ENCODE measurements at places on chromosomes 7 and 10. TPM values are rescaled to one million over a fixed set of nuclear protein-coding genes. Genes with fewer than 3 reads are reported as not detected.

The DBF4 gene
- 21.2 TPM for polyA plus RNA-seq

The TFR2 gene
- polyA plus RNA-seq = 1.3 TPM

DNA sequence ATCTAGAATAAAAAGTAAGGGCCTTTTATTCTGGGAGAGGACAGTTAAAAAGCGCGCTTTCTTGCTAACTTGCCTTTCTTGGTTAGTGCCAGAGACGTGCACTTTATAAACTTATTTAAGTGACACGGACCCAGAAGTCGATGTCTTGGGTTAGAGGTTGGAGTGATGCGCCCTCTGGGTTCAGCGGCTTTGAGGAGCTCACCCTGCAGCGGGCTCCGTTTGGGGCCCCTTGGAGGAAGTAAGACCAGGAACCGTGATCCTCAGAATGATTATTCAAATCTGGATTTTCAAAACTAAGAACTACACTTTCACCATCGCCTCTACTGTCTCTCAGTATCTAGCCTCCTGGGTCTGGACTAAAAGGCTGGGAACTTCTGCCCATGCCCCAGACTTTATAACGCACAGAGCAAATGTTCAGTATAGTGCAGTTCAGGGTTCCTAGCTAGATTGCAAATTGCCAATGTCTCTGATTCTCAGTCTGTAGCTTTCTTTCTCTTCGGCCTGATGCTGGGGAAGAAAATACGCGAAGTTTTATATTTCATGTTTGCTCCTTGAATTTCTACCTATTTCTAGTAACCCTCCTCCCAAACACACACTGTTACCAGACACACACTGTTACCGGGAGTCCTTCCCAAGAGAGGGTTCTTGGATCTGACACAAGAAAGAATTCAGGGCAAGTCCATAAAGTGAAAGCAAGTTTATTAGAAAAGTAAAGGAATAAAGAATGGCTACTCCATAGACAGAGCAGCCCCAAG is 18.6 kb upstream of the SMO start:
- H3K36me3 ChIP-seq = peaks cover 6% of the 10 kb centered on the region
- peak overlapping the region; percentile 46 for H3K4me3 ChIP-seq
- H3K27me3 ChIP-seq = no peaks in the 10 kb centered on the region
- DNase-seq = no peak

- no peaks in the 10 kb centered on the region for H3K4me1 ChIP-seq
- no peaks in the 10 kb centered on the region for H3K27me3 ChIP-seq
- H3K4me3 ChIP-seq = no peak overlapping the region
- no peaks in the 10 kb centered on the region for H3K36me3 ChIP-seq
- no peak overlapping the region for H3K27ac ChIP-seq
- DNase-seq = no peak
Observed at GRCh38 chr10:96345222-96345621, 13.6 kb downstream of the OPALIN start.

DNA sequence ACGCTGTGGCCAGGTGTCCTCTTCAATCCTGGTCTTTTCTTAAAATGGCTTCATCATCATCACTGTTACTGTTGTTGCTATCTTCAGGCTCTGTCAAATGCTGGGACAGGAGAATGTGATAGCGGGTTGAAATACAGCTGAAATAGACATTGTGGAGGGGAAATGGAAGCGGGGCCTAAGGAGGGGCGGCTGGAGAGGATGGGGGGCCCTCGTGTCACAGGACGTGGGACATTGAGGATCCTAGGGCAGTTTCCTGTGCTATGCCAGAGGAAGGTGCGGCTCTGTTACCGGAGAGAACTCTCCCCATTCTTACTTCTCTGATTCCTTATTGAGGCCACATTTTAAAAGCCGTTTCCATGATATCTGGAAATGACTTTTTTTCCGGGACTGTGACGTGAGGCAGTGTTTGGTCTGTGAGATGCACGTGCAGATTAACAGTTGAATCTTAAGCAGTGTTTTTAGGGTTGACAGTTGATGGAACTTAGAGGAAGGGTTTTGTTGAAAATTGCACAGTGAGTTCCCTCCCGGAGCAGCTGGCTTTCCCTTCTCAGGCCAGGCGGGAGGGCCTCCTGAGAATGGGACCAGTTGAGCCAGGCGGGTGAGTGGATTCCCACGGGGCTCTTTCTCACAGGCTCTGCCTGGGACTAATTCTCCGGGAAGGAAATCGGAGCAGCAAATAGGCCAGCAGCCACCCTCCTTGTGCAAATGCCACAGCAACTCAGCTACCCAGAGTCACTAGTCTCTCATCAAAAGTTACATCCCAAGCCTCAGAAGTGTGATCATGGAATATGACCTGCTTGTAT is 125.2 kb downstream of the TACC2 start:
- H3K4me3 ChIP-seq = no peak overlapping the region
- no peaks in the 10 kb centered on the region for H3K27me3 ChIP-seq
- no peak for DNase-seq
- H3K36me3 ChIP-seq = no peaks in the 10 kb centered on the region

GRCh38 chr10:62244785-62245467 is 23.7 kb downstream of the RTKN2 start:
- peaks cover 6% of the 10 kb centered on the region for H3K4me1 ChIP-seq
- DNase-seq = peak; percentile 66
- H3K4me3 ChIP-seq = no peak overlapping the region
- no peaks in the 10 kb centered on the region for H3K36me3 ChIP-seq
- H3K27ac ChIP-seq = no peak overlapping the region

- H3K36me3 ChIP-seq = no peaks in the 10 kb centered on the region
- H3K27me3 ChIP-seq = no peaks in the 10 kb centered on the region
- no peak overlapping the region for H3K27ac ChIP-seq
Observed at GRCh38 chr10:78385599-78385998, 351.9 kb downstream of the RPS24 start.

- DNase-seq = no peak
- peak overlapping the region; percentile 55 for H3K4me3 ChIP-seq
- peak overlapping the region; percentile 60 for H3K27ac ChIP-seq
Observed at GRCh38 chr7:95433952-95434556, 774 bp downstream of the PON2 start.

The DNAJB12 gene
- 17.6 TPM for polyA plus RNA-seq

DNA sequence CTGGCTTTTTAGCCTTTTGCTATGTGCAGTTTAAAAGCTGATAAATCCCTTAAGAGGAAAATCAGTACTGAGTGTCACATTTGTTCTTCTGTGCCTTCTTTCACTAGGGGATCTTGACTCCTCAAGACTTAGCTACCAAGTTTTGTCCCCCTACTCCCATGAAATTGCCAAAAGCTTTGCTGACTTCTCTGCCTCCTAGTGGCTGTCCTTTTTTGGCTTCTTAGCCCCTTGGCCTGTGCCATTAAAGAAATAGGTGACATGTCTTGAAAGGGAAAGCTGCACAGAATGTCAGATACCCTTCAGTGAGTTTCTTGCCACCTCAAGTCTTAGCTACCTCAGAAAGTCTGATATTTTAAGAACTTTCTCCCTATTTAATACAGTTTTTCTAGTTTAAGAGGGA is 10.5 kb downstream of the MKLN1 start:
- no peak overlapping the region for H3K4me3 ChIP-seq
- no peak overlapping the region for H3K27ac ChIP-seq
- H3K4me1 ChIP-seq = peaks cover 7% of the 10 kb centered on the region
- no peaks in the 10 kb centered on the region for H3K27me3 ChIP-seq
- no peak for DNase-seq

GRCh38 chr10:131155218-131155875 is 156.2 kb downstream of the TCERG1L start:
- no peaks in the 10 kb centered on the region for H3K27me3 ChIP-seq
- DNase-seq = no peak
- H3K4me1 ChIP-seq = no peaks in the 10 kb centered on the region
- no peak overlapping the region for H3K27ac ChIP-seq
- no peak overlapping the region for H3K4me3 ChIP-seq
- H3K36me3 ChIP-seq = no peaks in the 10 kb centered on the region

The ANXA8L1 gene
- not detected for polyA plus RNA-seq

The GRID1 gene
- polyA plus RNA-seq = not detected

GRCh38 chr7:105738133-105738532 is 138.3 kb downstream of the ATXN7L1 start:
- no peak for DNase-seq
- H3K36me3 ChIP-seq = no peaks in the 10 kb centered on the region
- H3K27ac ChIP-seq = no peak overlapping the region
- H3K4me3 ChIP-seq = no peak overlapping the region

GRCh38 chr10:51915031-51915542 is 215.7 kb upstream of the CSTF2T start:
- no peak overlapping the region for H3K4me3 ChIP-seq
- no peaks in the 10 kb centered on the region for H3K27me3 ChIP-seq
- no peaks in the 10 kb centered on the region for H3K36me3 ChIP-seq
- H3K4me1 ChIP-seq = no peaks in the 10 kb centered on the region
- DNase-seq = no peak

GRCh38 chr7:107961405-107961804 is 41.6 kb downstream of the LAMB1 start:
- H3K4me3 ChIP-seq = no peak overlapping the region
- H3K36me3 ChIP-seq = no peaks in the 10 kb centered on the region
- DNase-seq = no peak
- H3K27me3 ChIP-seq = no peaks in the 10 kb centered on the region
- H3K27ac ChIP-seq = no peak overlapping the region

DNA sequence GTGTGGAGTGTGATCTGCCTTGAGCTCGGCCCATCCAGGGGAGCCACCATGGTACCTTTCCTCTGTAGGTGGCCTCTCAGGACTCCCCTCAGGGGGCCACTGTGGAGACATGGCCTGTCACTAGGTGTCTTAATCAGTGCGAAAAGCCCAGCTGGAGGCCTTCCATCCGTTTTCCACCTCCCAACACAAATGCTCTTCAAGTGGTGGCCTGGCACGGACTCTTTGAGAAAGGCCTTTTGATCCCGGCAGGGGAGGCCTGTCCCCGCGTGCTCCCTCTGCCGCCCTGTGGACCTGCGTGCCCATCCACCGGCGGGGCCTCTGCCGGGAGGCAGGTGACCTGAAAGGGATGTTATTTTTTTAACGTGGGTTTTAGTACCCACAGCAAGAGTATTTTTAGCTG is 149.5 kb downstream of the RGS10 start:
- no peaks in the 10 kb centered on the region for H3K27me3 ChIP-seq
- H3K4me1 ChIP-seq = no peaks in the 10 kb centered on the region
- peaks cover 14% of the 10 kb centered on the region for H3K36me3 ChIP-seq

The TAS2R4 gene
- polyA plus RNA-seq = not detected

GRCh38 chr10:12158111-12158510 is 28.6 kb downstream of the SEC61A2 start:
- no peak for DNase-seq
- no peaks in the 10 kb centered on the region for H3K4me1 ChIP-seq
- peaks cover 3% of the 10 kb centered on the region for H3K36me3 ChIP-seq
- H3K4me3 ChIP-seq = no peak overlapping the region
- no peaks in the 10 kb centered on the region for H3K27me3 ChIP-seq
- no peak overlapping the region for H3K27ac ChIP-seq

DNA sequence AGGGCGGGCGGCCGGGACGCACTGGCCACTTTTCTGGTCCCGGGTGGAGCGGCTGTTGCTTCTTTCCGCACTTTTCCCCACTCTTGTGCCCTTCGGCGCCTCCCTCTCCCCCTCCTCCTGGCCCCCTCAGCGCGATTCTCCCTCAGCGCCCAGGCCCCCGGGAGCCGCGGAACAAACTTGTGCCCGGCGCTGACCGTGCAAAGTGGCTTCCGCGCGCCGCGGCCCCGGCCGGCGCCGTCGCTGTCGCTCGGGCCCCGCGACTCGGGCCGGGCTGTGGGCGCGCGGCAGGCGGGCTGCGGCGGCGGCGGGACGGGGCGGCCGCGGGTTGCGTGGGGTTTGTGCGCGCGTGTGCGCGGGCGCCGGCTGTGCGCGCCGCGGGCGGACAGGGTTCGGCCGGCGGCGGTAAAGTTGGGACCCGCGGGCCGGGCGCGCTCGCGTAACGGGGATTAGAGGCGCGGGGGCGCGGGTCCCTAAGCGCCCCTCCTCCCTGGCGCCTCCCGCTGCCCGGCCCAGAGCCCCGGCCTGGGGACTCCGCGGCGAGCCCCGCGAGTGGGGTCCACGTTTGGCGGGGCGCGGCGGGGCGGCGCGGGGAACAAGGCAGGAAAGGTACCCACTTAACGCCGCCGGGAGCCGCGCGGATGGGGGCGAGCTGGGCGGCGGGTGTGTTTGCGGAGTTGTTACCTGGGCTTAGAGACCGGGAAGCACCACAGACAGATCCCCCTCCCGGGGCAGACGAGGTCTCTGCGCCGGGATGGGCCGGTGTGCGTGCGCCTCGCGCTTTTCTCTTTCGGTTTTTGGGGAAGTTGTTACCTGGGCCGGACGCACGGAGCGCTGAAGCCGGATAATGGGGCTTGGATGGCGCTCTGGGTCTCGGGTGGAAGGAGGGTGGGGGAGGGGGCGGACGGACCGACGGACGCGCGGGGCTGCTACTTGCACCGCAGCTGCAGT is 860 bp downstream of the ZEB1 start:
- no peaks in the 10 kb centered on the region for H3K27me3 ChIP-seq
- H3K4me3 ChIP-seq = peak overlapping the region; percentile 88
- H3K36me3 ChIP-seq = peaks cover 20% of the 10 kb centered on the region
- H3K4me1 ChIP-seq = peaks cover 27% of the 10 kb centered on the region
- H3K27ac ChIP-seq = peak overlapping the region; percentile 99

DNA sequence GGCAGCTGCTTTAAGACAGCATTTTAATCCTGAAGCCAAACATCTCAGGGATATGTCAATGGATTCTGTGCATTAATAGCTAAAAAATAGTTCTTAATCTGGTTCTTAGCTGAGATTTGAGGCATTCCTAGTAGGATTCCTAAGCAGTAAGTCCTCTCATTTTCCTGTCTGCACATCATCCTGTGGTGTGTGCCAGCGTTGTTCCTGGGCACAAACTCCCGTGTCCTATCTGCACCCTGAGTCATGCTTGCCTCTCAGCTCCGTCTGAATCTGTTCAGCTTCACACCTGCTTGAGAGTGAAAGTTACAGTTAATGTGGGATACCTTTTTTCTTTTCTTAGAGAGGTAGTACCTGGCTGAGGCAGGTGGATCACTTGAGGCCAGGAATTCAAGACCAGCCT is 19.5 kb downstream of the BAG3 start:
- no peak for DNase-seq
- H3K27me3 ChIP-seq = no peaks in the 10 kb centered on the region
- H3K4me1 ChIP-seq = no peaks in the 10 kb centered on the region
- H3K27ac ChIP-seq = no peak overlapping the region

DNA sequence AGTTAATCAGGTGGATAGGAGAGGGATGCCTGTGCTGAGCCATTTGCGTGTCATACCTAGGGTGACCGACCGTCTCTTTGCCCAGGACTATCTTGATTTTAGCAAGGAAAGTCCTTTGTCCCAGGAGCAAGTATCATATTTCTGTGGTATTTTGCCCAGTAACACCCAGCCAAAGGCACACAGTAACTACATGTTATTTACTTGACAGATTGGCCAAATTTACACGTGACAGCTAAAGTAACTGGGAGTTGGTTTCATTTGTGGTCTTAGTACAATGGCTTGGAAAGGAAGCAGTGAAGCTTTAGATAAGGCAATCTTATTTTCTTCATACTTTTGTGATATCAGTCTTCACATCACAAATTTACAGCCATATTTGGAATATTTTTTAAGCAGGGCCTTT is 142.1 kb downstream of the JCAD start:
- no peaks in the 10 kb centered on the region for H3K27me3 ChIP-seq
- H3K4me3 ChIP-seq = no peak overlapping the region
- H3K4me1 ChIP-seq = no peaks in the 10 kb centered on the region

GRCh38 chr10:117470733-117471132 is 71.8 kb upstream of the EMX2 start:
- no peak for DNase-seq
- H3K4me1 ChIP-seq = no peaks in the 10 kb centered on the region
- H3K4me3 ChIP-seq = no peak overlapping the region

Measured in naive thymus-derived CD4-positive, alpha-beta T cell (primary cell).